Anterior cingulate cortex (tissue), 58 donors: ENCODE measurements at places on chromosomes 16 and 17.

- DNase-seq = no peak
These were observed 100.7 kb downstream of the KCNJ12 start for GRCh38 chr17:21476867-21477266.

- no peak for DNase-seq
These were observed 4.2 kb upstream of the KRT24 start for GRCh38 chr17:40707745-40708144.

- no peak for DNase-seq
These were observed 215.1 kb downstream of the KATNIP start for GRCh38 chr16:27764869-27765675.

DNA sequence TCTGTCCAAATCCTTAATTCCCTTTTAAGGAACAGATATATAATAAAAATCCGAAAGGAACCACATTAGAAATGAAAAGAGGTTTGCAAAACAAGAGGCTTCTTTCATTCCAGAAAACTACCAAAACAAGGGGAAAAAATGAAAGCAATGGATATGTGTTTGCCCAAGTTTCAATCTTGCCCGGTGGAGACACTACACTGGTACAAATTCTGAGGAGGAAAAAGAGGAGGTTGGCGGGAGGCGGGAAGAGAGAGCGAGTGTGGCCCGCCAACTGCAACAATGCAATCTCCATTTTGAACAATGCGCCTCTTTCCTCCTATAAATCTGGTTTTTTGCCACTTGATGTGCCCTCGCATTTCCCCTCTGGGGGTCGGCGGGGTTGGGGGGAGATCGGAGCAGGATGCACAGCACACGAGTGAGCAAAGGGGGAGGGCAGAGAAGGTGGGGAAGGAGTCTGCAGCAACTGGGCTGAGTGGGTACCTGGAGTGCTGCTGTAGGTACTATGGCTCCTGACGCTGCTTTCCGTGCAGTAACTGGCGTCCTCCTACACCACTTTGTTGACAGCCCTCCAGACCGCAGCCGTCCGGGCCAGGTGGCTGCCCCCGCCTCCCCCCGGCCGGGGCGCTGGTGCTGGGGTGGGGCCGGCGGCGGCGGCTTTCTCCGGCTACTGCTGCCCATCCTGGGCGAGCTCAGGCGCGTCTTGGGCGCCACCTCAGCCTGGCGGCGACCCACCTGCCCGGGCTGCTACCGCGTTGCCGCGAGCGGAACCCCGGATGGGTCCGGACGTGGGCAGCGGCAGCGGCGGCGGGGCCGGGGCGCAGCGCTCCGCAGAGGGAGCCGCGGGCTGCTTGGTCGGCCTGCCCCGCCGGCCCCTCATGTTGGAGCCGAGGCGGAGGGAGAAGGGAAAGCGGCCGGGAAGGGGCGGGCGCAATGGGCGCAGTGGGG, 93.8 kb upstream of the PLEKHM1 start:
- no peak for DNase-seq

DNA sequence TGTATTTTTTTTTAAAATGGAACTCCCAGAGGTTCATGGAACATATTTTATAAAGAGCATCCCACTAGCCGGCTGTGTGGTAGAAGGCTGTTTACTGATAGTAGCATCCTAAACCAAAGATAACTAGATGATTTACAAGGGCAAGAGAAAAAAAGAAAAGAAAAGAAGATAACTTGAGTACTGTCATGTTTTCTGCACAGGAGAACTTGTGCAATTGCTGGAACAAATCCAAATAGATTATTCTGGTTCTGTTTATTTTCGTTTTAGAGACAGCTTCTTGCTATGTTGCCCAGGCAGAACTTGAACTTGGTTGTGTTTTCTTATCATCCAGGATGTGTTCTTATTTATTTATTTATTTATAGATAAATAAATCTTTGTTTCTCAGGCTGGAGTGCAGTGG, 20.9 kb upstream of the PPM1D start:
- no peak for DNase-seq

GRCh38 chr16:1048442-1049112, 24.0 kb upstream of the SSTR5 start:
- peak; percentile 50 for DNase-seq

- DNase-seq = no peak
These were observed 2.8 kb upstream of the PMFBP1 start for GRCh38 chr16:72174726-72175125.

DNA sequence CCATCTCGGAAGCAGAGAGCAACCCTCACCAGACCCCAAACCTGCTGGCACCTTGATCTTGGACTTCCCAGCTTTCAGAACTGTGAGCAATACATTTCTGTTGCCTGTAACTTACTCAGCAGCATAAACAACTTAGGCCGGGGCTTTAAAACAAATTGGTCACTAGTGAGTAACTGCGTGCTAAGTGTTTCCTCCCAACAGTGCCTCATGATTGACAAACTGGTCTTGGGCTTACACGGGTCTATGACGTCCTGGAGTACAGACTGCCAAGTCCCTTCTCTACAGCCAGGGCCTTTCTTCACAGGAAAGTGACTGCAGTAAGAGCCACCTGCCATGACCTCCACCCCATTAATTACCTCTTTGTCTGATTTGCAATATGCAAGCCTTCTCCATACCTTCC, 136.7 kb downstream of the XYLT1 start:
- DNase-seq = no peak

- no peak for DNase-seq
These were observed 243.5 kb upstream of the CCL2 start for GRCh38 chr17:34011599-34011998.

DNA sequence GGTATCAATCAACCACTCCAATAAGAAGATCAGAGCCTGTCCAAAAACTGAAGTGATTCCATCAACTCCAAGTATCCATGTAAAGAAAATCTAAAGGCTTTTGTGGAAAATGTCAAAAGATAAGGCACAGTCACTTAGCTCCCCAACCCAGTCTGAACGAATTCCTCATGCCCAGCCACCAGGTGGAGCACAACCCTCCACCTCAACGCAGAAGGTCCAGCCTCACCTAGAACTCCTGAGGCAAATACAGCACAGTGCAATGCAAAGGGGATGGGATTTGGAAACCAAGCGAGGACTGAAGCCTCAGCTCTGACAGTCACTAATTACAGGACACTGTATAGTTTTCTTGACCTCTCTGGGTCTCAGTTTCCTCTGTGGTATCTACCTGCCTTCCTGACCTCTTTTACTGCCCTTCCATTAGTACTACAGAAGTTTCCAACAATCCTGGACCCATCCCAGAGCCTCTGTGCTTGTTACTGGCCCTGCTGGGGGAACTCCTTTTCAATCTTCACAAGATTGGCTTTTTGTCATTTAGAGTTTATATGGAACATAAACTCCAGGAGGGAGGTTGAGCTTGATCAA, 2.0 kb downstream of the NCBP3 start:
- DNase-seq = no peak

GRCh38 chr17:29710891-29711418, 88.2 kb upstream of the CORO6 start:
- no peak for DNase-seq

DNA sequence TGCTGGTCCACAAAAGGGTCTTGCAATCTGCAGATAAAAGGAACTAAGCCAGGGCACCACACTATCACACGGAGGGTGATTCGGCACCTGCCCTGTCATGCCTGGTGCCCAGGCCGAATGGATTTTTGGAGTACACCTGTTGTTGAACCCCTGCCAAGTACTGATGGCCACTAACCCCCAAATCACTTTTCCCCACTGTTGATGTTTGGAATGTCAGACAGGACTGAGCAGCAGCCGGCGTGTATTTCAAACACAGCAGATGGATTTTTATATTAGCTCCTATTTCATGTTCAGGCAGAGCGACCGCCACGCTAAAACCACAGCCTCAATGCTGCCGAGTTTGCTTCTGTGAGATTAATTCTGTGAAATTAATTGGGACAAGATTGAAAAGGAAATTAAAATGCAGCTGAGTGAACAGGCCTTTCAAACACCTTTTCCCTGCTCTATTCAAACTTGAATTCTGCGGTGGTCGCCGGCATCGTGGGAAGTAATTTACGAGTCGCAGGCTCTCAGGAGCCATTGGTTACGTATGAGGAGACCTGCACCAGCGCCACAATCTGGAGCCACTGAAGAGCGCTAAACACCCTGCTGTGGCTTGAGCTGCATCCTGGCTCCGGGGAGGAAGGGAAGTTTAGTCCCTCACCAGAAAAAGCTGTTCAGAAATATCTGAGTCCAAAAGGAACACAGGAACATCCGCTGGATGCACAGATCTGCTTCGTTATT, 48.5 kb downstream of the SNX11 start:
- no peak for DNase-seq

DNA sequence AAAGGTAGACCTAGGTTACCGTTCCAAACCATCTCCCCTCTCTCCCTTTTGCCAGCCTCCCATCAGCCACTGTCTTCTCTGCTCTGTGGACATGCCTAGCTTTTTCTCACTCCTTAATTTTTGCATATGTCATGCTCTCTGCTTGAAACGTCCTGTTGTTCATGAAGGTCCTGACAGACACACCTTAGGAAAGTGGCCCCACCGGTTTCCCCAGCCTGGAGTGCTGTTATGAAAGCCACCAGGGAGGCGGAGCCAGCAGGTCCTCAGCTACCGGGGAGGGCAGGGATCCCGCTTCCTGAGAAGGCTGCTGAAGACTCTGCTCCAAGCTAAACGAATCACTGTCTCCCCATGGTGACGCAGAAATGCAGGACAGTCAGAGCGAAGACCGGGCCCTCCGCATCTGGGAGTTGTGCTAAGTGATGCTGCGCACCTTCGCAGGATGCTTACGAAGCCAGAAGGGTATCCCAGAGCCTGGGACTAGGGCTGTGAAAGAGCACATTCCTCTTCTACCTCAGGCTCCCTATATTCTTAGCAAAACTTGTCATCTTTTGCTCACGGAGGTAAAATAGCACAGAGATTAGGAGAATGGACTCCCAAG, 2.3 kb upstream of the SLC16A11 start:
- peak; percentile 34 for DNase-seq

DNA sequence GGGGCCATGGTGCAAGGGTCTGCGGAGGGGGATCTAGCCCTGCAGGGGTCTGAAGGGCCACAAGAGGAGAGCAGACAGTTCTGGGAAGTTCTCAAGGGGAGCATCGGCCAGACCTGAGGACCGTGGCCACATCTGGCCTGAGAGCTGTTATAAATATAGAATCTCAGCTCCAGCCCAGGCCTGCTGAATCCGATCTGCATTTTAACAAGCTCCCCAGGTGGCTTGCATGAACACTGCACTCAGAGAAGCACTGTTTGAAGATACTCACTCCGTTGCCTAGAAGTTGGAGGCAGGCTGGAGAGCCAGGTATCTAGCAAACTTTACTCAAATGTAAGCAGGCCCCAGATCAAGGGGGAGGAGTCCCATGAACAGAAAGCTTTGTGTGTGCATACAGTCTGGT, 61.3 kb downstream of the NKD1 start:
- DNase-seq = no peak

- DNase-seq = peak; percentile 62
These were observed 512 bp downstream of the AKAP1 start for GRCh38 chr17:57085448-57086068.

- no peak for DNase-seq
These were observed 172.5 kb upstream of the FOXF1 start for GRCh38 chr16:86337581-86338402.
